ENCODE measurements at places on chromosomes 16 and 17.

GRCh38 chr17:9912121-9913099 is 7.3 kb upstream of the RCVRN start:
- no peak for DNase-seq

DNA sequence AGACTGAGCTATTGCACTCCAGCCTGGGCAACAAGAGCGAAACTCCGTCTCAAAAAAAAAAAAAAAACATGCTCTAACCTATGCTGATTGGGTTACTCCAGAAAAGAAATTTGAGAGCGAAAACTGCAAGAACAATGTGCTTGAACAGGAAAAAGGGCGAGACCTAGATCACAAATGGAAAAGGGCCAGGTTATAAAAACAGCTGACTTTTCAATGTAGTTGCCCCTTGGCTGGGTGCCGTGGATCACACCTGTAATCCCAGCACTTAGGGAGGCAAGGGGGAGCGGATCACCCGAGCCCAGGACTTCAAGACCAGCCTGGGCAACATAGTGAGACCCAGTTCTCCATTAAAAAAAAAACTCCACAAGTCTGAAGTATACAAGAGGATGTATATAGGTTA is 48.8 kb downstream of the MRM3 start:
- no peak for DNase-seq

- DNase-seq = no peak
Measured at GRCh38 chr16:3988824-3989223, 108.3 kb upstream of the CREBBP start.

GRCh38 chr17:72034000-72034399 is 86.8 kb upstream of the SOX9 start:
- no peak for DNase-seq

DNA sequence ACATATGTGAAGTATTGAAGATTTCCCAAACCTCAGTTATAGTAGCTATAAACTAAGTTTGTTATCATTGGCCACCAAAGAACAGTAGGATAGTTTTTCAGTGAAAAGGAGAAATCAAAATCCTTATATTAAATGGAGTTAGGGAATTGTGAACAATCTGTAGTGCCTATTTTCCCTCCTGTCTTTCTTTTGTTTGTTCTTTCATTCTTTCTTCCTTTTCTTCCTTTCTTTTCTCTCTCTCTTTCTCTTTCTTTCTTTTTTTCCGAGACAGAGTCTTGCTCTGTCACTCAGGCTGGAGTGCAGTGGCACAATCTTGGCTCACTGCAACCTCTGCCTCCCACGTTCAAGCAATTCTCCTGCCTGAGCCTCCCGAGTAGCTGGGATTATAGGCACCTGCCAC is 48.8 kb downstream of the SSH2 start:
- DNase-seq = no peak

DNA sequence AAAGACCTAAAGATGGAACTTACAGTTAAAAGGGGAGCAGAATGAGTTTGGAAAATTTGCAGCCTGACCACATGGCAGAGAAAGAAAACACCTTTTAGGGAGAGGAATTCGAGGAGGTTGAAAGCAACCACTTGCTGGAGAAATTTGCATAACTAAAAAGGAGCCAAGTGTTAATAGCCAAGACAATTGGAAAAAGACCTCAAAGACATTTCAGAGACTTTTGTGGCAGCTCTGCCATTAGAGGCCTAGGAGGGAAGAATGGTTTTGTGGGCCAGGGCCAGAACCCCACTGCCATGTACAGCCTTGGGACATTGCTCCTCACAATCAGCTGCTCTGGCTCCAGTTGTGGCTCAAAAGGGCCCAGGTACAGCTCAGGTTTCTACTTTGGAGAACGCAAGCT is 338.5 kb downstream of the UTP18 start:
- DNase-seq = no peak

- no peak for DNase-seq
Measured at GRCh38 chr17:48330421-48330820, 99.6 kb downstream of the SKAP1 start.

GRCh38 chr17:70261170-70261569 is 91.8 kb downstream of the KCNJ2 start:
- no peak for DNase-seq

DNA sequence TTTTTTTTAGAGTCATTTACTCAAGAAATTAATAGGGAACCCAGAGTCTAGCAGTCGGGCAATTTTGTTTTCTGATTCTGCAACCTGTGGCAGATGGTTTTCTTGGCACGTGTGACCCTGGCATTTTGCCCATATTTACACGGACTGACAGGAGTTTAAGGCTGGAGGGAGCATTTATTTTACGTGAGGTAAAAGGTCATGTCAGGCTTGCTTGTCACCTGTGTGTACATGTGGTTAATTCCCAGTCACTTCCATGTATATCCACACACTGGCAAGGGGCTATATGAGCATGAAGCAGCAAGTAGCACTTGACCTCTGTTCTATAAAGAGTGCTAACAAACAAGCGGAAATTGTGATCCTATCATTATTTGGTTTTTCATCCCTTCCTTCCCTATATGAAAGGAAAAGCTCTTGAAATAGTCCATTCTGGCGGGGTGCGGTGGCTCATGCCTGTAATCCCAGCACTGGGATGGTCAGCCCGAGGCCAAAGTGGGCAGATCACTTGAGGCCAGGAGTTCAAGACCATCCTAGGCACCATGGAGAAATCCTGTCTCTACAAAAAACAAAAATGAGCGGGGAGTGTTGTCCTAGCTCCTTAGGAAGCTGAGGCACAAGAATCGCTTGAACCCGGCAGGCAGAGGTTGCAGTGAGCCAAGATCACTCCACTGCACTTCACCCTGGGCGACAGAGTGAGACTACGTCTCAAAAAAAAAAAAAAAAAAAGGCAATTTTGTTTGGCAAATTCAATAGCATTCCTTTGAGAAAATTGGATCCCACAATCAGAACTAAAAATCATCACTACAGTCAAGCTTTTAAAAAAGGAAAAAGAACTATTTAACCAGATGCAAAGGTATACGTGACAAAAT is 2.1 kb downstream of the SPAG9 start:
- peak; percentile 26 for DNase-seq

- DNase-seq = no peak
Measured at GRCh38 chr17:5035315-5035714, at the start of gene SLC52A1. Gene SLC52A1 (minus strand): TSS chr17:5035426. CDS start chr17:5034606, 820 bp downstream.

DNA sequence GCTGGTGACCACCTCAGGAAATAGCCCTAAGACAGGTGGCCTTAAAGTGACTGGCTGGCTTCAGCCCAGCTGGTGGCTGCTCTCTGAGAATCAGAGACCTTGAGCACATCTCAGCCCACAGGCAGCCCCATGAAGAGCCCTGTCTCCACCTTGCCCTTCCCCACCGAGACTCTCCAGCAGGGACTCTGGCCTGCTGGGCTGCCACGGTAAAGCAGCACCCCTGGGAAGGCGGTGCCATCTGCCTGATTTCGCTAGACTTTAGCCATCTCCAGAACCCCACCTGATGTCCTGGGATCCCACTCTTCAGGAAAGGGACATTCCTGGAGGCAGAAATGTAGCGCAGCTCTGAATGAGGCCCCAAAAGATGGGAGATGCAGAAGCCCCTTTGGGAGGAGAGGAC is 45.2 kb upstream of the LGALS9 start:
- DNase-seq = no peak

- peak; percentile 67 for DNase-seq
Measured at GRCh38 chr17:75525806-75526554, 483 bp downstream of the LLGL2 start.

DNA sequence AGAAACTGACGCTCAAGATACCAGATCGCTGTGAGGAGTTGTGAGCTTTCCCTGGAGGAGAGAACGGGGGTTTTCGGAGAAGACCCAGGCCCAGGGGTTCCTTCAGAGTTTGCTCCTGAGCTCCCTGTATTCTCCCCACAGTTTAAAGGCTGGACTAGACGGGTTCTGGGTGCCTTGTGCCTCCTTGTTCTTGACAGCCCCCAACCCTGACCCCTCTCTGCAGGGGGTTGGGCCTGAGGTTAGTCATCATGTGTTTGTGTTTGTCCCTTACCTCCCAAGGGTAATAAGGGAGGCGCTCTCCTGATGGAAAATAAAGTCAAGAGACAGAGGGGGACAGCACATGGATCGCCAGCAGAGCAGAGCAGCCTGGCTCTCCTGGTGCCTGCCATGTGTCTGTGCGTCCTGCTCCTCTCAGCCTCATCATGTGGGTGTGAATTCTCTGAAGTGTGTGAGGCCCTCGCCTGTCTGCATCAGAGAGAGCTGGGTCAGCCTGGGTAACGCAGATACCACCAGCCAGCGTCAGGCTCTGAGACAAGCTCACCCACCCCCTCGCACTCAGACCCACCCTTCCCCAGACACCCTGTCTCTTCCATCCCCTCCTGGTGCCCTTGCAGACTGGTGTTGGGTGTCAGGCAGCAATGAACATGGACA is 8.7 kb downstream of the HEXIM2 start:
- DNase-seq = no peak

DNA sequence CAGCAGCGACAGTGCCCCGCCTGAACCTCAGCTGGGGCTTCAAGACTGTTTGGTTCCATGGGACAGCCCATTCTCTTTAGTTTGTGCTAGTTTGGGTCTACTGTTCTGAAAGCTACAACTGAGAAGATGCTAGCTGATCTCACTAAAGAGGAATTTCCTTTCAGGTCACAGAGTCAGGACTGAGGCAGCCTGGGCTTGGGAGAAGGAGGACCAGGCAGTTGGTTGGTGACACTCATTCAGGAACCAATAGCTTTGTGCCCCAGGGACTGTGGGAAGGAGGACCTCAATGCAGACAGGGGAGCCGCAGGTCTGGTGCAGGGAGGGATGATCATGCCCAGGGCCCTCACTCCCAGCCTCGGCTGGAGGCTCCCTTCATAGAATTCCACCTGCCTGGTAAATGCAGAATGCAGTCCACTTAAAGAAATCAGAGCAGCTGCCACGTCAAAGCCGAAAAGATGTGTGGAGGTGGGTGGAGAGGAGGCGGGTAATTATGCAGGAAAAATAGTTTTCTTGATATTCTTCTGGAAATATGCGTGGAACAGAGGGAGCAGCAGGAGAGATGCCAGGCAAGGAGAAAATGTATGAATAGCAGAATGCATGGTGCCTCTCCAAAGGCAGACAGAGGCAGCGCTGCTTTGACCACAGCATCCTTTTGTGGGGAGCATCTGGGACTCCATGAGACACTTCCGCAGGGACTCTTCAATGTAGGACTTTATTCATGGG is 32.6 kb upstream of the ZFP90 start:
- no peak for DNase-seq

DNA sequence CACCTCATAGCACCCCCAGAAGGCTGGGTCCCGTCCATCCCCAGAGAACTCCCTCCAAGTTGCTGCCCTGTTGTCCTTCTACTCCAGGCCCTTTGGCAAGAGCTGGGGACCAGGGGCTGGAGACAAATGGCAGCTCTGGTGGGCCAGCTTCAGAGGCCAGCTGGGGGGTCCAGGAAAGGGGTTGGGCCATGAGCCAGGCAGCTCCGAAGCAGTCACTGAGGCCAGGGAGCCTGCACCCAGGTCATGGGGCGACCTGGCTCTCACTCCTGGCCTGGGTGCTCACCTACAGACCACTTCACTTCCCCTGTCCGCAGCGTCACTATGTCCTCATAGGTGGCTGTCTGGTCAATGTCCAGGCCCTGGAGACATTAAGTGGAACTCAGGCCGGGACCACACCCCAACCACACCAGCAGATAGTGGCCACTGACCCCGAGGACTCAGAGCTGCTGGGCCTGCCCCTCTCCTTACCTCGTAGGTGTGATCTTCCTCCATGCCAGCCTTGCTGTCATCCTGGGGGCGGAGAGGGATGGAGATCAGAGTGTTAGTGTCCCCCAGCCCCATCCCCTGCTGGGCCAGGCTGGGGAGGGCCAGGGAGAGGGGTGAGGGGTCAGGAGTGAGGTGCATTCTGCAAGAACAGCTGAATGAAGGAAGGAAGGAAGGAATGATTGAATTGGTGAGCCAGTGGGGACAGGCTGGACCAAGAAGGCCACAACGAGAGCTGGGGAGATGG is 3.0 kb downstream of the CD79B start:
- DNase-seq = no peak

- peak; percentile 80 for DNase-seq
Measured at GRCh38 chr16:68800257-68800875, 43.0 kb upstream of the TANGO6 start.

DNA sequence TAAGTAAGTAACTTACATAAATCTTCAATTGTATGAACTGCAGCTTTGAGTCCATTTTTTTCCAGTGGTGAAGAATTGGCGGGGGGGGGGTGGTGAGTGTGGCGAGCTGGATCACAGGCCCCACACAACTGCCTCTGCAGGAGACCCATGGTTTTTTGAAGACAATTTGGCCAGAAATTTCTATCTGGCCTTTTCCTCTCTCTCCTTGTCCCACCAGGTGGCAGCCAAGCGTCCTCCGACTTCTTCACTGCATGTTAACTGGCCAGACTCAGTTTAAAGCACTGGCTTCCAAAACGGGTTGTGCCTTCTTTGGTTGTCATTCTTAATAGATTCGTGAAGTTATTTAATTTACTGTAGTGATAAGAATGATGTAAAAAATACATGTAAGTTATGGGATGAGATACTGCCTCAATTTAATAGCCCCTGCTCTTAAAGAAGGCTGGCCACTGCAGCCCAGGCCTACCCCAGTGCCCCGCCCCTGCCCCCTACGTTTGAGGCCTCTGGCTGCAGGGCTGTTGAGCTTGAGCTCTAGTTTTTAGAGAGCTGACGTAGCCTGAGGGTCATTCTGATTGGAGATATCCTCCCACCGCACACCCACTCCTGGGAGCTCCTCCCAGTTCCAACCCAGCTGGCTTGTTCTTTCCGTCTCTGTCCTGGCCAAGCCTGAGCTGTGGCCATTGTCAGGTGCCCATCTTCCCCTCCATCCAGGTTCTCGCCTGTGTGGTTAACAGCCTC is 36.4 kb downstream of the AKAP1 start:
- no peak for DNase-seq

- no peak for DNase-seq
Measured at GRCh38 chr17:51707216-51707615, 446.9 kb downstream of the UTP18 start.

- DNase-seq = no peak
Measured at GRCh38 chr16:27839419-27839818, 224.1 kb downstream of the GSG1L start.

- no peak for DNase-seq
Measured at GRCh38 chr17:66260275-66260674, 31.1 kb upstream of the APOH start.

GRCh38 chr16:4123616-4124300 is 7.5 kb upstream of the ADCY9 start:
- no peak for DNase-seq

GRCh38 chr17:17491031-17491471 is 5.1 kb downstream of the RASD1 start:
- DNase-seq = no peak

DNA sequence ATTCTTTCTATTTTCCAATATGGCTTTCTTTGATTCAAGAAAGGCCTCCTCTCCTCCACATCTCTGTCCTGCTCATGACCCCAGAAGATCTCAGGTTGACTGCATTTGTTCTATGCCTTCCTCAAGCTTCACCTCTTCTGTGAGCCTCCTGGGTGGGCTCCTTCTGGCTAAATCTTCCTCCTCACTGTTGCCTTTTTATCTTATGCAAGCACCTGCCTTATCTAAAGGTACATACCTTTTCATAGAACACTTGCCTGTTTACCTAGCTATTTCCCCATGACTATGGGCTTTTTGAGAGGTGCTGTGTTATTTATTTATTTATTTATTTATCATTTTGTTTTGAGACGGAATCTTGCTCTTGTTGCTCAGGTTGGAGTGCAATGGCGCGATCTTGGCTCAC is 81.1 kb downstream of the UTP18 start:
- no peak for DNase-seq
